ENCODE measurements at places on chromosomes 4 and X.

DNA sequence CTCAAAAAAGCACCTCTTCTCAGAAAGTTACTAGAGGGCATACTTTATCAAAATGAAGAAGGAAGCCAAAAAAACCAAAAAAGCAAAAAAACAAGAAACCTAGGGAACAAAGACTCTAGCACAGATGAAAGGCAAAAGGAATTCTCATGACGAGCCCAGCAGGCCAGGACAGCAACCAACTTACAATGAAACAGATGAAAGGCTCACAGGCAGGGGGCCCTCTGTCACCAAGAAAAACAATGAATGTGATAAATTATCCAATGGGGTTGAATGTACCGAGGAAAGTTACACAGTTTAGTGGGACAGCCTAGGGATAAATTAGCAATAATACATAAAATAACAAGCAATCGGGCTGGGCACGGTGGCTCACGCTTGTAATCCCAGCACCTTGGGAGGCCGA is 79.0 kb downstream of the GPR82 start:
- DNase-seq = no peak

DNA sequence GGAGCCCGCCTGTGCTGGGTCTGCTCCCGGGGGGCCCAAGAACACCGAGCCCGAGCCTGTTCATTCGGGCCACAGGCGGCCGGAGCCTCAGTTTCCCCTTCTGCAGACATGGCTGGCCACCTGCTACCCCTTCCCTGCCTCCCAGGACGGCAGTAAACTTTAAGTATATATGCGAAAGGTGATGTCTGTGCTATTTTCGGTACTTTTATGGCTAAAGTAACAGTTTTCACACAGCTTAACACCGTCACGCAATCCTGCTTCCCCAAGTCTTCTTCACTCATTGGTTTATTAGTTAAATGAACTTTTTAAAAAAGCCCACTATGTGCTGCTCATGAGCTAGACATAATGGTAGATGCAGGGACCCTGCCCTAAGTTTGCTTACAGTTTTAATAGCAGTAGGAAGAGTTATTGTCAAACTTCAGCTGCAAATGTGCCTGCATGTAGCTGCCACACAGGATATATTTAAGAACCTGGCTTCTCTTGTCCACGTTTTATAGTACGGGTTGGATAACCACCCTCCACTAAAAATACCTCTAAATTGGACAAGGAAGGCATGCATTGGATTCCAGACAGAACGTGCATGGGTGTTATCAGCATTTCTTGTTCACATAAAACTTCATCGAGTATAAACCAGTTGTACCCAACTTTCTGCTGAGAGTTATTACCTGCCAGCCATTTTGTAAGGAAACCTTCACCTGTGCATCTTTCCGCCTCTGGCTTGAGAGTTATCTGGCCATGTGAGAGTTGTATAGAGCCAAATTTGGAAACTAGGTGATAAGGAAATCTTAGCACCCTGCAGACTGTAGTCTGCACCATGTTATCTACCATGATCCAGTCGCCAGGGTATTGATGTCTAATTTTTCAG is 741 bp downstream of the ANAPC4 start:
- no peak for DNase-seq

DNA sequence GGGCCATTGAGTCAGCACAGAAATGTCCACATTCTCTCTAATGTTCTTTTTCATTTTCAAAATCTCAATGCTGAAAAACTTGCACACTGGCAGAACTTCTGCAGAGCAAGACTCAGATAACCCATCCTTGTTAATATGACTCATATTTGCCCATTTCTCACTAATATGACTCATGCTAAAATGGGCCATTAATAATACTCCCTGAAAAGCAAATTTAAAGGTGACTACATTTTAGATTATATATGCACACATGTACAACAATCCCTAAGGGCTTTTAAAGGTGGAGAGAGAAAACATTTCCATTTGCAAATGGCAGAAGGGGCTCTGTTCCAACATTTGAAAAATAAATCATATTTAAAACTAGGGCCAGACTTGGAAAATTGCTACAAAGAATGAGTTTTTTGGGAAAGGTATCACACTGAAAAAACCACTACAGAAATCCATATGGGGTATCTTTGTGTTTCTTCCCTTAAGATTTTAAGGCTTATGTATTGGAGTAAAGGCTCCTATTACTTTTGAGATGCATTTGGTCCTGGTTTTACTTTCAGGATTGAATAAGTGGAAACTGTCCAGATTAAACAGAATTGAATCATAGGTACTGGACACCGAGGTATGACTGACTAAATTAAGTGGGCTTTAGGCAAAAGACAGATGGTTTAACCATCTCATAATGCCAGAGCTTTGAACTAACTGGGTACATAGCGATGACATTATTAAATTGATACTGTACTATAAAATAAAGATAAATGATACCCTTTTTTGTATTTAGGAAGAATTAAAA is 30.0 kb downstream of the TLR2 start:
- no peak for DNase-seq

DNA sequence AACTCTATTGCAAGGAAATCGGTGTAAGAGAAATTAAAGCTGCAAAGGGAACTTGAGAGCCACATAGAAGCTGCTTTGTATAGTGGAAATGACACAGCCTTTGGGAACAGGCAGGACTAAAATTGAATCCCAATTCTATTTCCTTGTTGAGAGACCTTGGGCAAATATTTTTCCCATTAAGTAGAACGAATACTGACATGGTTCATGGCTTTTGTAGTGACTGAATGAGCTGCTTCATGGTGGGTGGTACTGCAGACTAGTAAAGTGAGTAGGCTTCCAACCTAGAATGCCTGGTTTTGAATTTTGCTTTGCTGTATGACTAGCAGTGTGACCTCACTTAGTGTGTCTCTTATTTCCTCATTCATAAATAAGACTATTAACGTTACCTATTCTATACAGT is 182.2 kb upstream of the KCNIP4 start:
- DNase-seq = no peak

DNA sequence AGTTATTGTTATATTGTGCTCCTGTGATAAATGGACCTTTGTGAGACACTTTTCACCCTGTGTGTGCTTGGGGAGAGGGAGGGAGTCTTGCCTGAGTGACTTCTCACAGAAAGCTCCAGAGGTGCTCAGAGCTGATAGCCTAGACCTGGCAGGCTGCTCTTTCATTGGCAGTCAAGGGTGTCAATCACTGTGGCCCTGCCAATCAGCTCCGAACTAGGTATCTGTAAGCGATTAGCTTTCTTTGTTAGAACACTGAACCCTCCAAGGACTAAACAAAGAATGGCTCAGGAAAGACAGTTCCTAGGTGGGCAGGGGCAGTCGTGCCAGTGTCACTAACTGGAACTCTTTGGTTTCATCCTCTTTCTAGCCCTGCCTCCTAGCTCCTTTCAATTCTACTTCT is 2.7 kb upstream of the NALF2 start:
- no peak for DNase-seq

- no peak for DNase-seq
Observed at GRCh38 chr4:114025176-114025777, 45.8 kb upstream of the ARSJ start.

- no peak for DNase-seq
Observed at GRCh38 chrX:72685018-72685417, 29.1 kb downstream of the PHKA1 start.

GRCh38 chr4:62194342-62194741 is 994.2 kb downstream of the ADGRL3 start:
- no peak for DNase-seq

DNA sequence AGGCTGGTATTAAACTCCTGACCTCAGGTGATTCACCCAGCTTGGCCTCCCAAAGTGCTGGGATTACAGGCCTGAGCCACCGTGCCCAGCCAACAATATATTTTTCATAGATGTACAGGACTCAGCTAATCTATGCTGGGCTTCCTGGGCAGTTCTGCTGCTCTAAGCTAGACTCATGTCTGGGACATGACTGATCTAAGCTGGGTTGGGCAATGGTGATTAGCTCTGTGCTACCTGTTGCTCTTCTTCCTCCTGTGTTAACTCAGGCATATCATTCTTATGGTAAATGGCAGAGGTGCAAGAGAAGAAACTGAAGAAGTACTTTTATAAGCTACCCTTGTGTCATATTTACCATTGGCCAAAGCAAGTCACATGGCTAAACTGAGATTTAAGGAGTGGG is 11.4 kb upstream of the SUPT20HL2 start:
- DNase-seq = no peak

DNA sequence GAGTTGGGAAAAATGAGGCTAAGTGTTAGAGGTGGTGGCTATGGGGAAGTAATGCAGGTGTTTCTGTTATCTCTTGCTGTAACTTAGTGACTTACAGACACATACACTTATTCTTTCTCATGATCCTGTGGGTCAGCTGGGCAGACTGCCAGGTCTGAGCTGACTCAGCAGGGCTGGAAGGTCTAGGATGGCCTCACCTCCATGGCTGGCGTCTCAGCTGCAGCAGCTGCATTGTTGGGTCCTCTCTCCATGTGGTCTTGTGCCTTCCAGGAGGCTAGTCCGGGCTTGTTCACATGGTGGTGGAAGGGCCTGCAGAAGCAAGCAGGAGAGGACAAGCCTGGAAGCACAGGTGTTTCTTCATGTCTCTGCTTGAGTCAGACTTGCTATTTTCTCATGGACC is 172.7 kb downstream of the NHS start:
- no peak for DNase-seq

DNA sequence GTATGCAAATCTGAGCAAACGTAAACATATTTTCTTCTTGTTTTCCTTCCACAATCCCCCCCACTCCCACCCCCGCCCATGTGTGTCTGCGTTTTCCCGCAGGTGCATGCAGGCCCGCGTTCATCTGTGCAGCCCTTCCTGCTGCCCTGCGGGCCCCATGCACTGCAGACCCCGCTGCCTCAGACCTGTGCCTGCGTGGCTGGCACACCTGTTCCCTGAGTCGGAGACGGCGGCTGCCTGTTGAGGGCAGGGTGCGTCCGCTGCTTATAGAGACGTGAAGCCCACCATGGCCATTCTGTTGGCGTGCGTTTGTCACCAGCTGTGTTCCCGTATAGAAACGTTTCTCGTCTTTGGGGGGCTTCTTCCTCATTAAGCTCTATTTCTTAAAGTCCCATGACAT is 51.5 kb downstream of the PCGF3 start:
- no peak for DNase-seq

GRCh38 chrX:118254611-118255010 is 91.3 kb upstream of the WDR44 start:
- no peak for DNase-seq

- DNase-seq = no peak
Observed at GRCh38 chr4:113971706-113972360, 7.6 kb downstream of the ARSJ start.

DNA sequence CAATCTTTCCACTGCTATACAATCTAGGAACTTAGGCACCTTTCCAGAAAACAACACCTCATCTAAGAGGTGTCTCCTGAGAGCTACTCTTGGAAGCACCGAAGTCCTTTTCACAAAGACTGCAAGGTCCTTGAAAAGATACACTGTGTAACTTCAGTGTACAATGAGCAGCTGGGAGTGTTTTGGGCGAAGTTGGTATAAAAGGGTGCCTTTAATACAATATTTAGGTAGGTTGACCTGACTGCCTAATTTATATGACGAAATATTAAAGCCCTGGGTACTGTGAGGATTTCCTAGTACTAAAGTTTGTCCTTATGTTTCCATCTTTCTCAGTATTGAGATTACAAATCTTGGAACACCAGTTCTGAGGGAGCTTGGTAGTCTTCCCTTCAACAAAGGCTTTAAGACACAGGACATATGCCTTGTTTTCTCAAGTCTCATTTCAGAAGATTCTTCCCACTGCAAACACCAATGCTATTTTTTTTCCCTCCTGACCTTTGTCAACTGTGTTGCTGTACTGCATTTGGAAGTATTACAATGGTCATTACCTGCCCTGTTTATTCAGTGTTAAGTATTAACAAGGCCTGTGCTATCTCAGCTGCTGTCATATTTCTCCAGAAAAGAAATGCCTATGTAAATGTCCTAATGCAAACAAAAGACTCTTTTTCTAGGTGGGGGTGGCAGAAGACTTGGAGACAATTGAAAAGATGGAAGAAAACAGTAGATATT is 134.2 kb downstream of the MAML3 start:
- no peak for DNase-seq

- no peak for DNase-seq
Observed at GRCh38 chr4:119580293-119580692, 48.3 kb downstream of the PDE5A start.

- DNase-seq = no peak
Observed at GRCh38 chrX:15911734-15912550, 57.3 kb upstream of the AP1S2 start.

DNA sequence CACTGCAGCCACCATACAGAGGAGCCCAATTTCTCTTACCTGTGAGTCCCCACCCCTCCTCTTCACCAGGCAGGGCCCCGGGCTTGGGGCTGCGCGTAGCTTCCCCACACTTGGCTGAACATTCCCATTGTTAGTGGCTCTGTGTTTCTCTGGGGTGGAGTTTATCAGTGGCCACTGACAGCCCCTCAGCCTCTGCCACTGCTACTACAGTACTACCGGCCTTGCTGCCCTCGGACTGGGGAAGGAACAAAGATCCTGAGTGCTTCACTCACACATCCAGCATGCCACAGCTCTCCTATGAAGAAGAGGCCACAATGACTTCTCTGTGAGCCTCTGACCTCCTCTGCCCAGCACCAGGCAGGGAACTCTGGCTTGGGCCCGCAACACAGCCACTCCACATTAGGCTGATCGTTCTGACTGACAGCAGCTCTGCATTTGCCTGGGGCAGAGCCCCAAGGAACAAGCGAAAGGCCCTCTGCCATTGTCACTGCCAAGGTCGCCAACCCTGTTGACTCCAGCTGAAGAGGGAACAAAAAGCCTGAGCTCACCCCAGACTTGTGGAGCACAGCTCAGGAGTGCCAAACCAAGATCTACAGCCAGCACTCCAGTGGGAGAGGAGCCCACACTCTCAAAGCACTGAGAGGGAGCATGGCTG is 24.0 kb downstream of the ABCB7 start:
- no peak for DNase-seq

GRCh38 chr4:878796-879728 is 53.1 kb downstream of the GAK start:
- DNase-seq = no peak

DNA sequence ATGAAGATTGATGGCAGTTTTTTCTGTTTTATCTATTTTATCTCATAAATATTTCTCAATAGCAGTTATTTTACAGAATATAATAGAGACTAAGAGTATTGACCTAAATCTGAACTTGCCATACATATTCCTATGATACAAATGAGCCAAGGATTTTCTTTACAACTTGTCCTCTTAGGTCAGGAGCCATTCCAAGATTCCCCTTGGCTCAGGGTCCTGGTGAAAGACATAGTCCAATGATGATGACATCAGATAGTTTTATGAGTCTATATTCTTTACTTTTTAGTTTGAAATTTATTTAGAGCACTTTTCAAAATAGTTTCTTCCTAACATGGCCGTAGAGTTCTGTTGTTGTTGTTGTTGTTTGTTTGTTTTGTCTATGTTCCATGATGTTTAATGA is 869.1 kb upstream of the GRID2 start:
- no peak for DNase-seq

DNA sequence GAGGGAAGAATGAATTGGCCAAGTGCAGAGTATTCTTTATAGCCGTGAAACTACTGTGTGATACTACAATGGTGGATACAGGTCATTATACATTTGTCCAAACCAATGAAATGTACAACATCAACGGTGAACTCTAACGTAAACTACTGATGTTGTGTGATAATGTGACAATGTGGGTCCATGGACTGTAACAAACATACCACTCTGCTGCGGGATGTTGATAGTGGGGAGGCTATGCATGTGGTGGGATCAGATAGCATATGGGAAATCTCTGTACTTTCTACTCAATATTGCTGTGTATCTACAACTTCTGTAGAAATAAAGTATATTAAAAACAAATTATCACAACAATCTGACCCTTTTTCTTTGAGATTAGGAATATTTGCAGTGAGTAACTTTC is 101.1 kb downstream of the TEX13C start:
- no peak for DNase-seq

- no peak for DNase-seq
Observed at GRCh38 chr4:36189511-36190226, 54.6 kb downstream of the ARAP2 start.
